NCI-H1105 treated with DMSO at 0.1 percent for 48 hours (cell line): ENCODE measurements at places on chromosomes 4 and X.

DNA sequence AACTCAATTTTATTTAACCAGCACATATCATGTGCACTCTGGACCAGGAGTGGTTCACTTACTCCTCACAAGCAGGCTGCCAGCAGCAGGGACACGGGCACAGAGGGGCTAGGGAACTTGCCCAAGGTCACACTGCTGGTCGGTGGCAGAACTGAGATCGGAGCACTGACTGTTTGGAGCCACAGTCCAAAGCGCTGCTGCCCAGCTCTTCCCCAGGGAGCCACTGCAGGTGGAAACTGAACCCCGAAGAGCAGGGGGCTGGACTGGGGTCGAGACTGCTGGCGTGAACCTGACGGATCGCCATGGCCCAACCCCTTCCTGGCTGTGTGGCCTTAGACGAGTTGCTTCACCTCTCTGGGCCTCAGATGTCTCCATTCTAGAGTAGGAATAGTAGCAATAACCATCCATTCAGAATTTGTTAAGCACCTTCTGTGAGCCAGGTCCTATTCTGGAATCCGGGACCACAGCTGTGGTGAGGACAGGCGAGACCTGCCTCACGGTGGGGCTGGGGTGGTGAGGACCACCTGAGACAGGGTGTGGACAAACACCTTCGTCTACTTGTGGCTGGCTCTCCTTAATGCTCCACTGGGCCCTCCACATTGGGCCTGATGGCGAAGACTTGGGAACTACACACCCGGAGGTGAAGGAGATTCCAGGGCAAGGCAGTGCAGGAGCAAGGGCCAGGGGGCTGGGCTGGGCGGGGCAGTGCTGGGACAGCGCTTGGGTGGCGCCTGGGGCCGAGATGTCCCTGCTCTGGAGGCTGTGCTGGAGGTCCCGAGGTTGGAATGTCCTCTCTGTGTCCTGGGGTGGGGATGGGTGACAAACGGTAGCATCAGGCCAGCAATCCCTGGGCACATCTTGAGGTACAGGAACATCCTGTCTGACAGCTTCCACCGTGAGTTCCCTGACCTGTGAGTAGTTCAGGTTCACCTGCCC lies 32.0 kb upstream of the KIAA0232 start:
- DNase-seq = no peak

GRCh38 chr4:56323327-56323726 lies 64.0 kb downstream of the AASDH start:
- no peak for DNase-seq

- DNase-seq = no peak
Measured at GRCh38 chr4:11165052-11165451, 263.6 kb downstream of the HS3ST1 start.

GRCh38 chr4:37666625-37667071 lies 19.5 kb downstream of the RELL1 start:
- DNase-seq = no peak

GRCh38 chrX:114075073-114075673 lies 508.7 kb upstream of the HTR2C start:
- no peak for DNase-seq

DNA sequence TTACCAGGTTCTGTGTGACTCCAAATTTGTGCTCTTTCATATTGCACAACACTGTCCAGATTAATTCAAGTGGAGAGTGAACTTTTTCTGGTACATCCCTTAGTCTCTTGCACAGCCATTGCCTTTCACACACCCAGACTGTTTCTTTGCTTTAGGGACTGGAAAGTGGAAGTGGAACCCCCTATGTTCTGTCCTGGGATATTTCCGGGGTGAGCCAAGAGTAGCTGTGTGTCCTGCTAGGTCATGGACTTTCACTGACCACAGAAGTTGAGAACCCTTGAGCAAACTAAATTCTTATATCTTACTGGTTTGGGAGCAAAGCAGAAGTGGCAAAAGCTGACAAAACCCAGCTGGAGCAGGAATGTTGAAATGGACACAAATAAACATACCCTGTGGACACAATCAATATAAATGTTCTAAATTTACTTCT lies 10.3 kb upstream of the VSIG4 start:
- no peak for DNase-seq

GRCh38 chr4:139508581-139509237 lies 47.3 kb downstream of the SETD7 start:
- DNase-seq = no peak

DNA sequence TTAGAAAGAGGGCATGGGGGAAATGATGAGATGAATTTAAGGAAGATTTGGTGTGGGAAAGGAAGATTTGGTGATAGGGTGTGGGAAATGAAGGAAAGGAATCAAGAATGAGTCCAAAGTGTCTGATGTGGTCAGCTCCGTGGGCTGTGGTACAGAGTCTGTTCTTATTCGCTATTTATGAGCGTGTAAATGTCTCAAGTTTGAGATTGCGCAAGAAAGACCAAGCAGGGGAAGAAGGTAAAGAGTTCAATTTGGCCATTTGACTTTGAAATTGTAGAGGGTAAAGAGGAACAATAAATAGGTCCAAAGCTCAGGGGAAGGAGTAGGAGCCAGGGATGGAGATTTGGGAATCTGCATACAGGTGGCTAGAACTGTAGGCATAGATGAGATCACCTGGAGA lies 11.3 kb upstream of the SMS start:
- DNase-seq = no peak
